ENCODE measurements at places on chromosomes 6 and 20.

DNA sequence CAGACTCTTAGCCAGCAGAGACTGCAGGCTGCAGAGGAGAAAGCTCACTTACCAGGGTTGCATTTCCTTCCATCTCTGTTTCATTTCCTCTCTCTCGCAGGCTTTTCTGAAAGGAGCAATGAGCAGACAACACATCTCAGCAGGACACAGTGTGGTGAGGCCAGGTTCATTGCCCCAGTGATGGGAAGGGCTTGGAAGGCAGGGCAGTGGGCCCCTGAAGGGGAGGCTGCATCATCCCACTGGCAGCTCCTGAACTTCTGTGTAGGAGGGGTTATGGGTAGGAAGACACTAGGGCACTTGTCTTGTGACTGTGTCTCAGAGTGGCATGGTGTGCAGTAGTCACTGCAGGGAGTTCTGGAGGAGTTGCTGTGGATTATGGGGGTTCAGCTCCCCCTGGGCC is 246.8 kb downstream of the QKI start:
- no peak for DNase-seq

GRCh38 chr20:61937146-61937962 is 128.3 kb downstream of the TAF4 start:
- no peak for DNase-seq

DNA sequence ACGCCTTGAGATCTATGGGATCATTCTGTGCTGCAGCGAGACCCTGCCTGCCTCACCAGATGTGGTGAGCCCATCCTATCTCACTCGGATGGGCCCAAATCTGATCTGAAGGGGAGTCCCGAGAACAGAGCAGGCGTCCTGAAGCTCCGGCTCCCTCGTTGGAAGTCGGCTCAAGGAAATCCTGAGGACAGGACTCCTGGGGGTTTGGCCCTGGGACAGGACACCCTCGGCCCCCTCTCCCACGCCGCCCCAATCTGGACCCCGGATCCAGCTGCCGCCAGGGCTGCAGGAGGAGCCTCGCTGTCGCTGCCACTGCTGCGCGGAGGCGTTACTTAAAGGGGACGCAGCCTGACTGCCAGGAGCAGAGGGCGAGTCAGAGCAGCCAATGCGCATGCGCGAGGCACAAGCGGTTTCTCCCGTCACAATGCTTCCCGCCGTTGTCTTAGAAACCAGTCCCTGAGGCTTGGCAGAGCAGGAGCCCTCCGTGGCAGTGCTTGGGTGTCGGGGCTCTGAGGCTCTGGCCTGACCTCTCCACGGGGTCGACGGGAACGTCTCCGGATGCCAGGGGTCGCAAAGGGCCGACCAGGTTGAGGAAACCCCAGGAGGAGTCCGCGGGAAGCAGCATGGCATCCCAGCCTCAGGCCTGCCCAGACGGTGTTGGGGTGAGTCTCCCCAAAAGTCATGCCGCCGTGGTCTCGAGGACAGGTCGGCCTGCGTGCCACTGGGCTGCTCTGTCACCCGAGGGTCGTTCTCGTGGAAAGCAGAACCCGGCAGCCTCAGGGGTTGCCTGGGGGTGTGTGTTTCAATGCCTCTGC is 1567.8 kb upstream of the DEFB115 start:
- no peak for DNase-seq

DNA sequence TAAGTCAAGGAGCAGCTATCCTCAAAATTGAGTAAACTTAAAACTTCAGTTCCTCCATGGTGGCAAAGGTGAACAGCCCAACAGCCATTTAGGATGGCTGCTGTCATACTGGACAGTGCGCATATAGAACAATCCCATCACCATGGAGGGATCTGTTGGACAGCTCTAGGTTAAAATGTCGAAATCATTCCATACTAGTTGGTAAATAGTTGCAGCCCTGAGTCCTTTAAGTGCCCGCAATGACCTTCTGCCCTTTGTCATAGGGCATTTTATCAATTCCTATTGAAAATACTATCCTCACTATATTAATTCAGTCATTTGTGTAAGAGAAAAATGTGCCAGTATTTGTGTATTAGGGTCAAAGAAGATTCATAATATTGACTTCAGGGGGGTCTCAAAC is 8.9 kb upstream of the ARMH2 start:
- no peak for DNase-seq

GRCh38 chr6:165920896-165921671 is 246.6 kb downstream of the TBXT start:
- no peak for DNase-seq

- no peak for DNase-seq
Measured at GRCh38 chr6:17429383-17430061, 36.1 kb downstream of the CAP2 start.

DNA sequence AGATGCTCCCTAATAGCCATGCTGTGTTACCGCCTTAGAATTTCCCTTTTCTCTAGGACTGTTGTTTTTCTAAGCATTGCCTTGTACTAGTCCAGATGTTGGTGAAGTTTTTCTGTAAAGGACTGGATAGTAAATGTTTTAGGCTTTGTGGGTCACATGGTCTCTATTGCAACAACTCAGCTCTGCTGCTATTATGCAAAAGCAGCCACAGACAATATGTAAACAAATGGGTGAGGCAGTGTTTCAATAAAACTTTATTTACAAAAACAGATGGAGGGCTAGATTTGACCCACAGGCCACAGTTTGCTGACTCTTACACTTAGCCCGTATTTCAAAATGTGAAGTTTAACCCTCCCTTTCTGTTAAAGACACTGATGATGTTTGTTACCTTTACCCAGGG is 207.6 kb upstream of the MYLIP start:
- DNase-seq: no peak

- DNase-seq: peak; percentile 38
Measured at GRCh38 chr6:149060300-149060984, 257.1 kb upstream of the TAB2 start.

DNA sequence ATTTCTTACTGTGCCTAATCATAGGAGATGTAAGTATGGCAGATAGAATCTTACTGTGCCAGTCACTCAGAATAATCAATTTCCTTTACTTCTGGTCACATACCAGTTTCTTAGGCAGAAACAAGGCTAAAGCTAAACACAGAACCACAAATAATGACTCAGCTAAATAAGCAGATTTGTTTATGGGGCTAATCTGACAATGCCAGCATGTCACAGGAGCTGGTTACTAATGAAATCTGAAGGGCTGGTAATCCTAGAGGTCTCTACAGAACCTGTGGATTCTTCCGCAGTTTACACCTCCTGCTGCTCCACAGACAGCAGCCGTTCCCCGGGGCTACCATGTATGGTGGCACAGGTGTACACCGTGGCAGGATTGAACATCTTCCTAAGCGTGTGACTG is 80.8 kb downstream of the LYRM4 start:
- DNase-seq: no peak

DNA sequence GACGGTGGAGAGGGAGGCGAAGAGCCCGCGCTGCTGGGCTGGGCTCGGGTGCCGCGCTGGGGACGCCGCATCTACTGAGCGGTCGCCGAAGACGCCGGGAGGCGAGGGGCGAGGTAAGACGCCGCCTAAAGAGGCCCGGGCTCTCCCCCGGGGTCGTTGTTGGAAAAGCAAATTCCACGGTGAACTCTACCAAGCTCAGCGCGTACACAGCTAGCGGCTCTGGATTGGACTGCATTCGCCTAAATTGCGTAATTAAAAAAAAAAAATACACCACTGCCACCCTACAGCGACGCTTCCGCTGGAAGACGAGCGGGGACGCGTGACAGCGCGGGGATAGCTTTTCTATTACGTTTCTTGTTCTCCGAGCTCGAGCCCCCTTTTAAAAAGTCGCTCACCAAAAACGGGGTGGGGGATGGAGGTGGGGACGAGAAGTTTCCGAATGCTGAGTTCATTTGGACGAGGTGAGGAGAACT is 92.0 kb upstream of the PRDM1 start:
- DNase-seq: peak; percentile 34

GRCh38 chr20:34355427-34355826 is 7.6 kb upstream of the ITCH start:
- DNase-seq: no peak

- no peak for DNase-seq
Measured at GRCh38 chr20:50584687-50585086, 74.5 kb downstream of the PTPN1 start.

- DNase-seq: no peak
Measured at GRCh38 chr6:161101517-161101916, 109.9 kb downstream of the MAP3K4 start.

GRCh38 chr6:43034190-43034525 is 12.7 kb downstream of the RRP36 start:
- no peak for DNase-seq

GRCh38 chr6:31339210-31339609 is 17.8 kb downstream of the HLA-B start:
- no peak for DNase-seq

- no peak for DNase-seq
Measured at GRCh38 chr6:31466466-31466865, 31.5 kb upstream of the MICB start.

DNA sequence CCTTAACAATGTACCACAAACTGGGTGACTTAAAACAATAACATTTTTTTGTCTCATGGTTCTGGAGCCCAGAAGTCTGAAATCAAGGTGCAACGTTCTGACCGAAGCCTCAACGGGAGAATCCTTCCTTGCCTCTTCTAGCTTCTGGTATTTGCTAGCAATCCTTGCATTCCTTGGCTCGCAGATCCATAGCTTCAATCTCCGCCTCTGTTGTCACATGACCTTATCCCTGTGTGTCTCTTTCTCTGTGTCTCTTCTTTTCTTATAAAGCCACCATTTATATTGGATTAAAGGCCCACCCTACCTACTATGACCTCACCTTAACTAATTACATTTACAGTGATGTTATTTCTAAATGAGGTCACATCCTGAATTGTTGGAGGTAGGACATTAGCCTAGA is 37.2 kb upstream of the DOK5 start:
- DNase-seq: no peak

- DNase-seq: no peak
Measured at GRCh38 chr6:8114956-8115355, 12.6 kb upstream of the EEF1E1 start.

- DNase-seq: no peak
Measured at GRCh38 chr20:25465243-25466135, 58.0 kb downstream of the GINS1 start.

- DNase-seq: no peak
Measured at GRCh38 chr20:44540834-44541233, 19.0 kb upstream of the SERINC3 start.

DNA sequence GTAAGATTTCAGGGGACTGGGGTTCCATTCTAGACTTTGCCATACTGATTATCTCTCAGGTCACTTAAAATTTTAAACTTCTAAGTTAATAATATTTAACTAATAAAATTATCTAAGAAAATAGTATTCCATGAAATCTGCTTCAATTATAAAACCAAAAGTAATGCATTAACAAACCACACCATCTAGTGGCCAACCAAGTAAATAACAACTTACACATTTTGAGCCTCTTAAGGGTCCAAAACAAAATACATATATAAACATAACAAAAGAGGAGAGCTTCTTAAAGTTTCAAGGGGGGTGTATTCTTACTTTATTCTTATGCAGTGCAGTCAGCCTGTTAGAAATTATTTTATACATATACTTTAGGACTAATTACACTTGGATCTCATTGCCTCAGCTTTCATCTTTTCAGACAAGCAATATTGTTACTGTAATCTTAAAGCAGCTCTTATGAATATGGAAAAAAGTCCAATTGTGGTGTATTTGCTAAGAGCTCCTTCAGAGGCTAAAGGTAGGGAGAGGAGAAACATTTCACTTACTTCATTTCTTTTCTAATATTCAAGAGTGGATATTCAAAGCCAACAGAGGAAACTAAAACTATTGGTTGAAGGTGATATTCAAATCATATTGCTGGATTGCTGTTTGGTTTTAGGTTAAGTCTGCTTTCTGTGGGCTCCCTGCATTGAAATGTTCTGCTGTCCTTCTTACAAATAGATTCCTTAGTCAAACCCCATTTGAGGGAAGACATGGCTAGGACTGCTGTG is 199.7 kb upstream of the SIM1 start:
- DNase-seq: peak; percentile 46

DNA sequence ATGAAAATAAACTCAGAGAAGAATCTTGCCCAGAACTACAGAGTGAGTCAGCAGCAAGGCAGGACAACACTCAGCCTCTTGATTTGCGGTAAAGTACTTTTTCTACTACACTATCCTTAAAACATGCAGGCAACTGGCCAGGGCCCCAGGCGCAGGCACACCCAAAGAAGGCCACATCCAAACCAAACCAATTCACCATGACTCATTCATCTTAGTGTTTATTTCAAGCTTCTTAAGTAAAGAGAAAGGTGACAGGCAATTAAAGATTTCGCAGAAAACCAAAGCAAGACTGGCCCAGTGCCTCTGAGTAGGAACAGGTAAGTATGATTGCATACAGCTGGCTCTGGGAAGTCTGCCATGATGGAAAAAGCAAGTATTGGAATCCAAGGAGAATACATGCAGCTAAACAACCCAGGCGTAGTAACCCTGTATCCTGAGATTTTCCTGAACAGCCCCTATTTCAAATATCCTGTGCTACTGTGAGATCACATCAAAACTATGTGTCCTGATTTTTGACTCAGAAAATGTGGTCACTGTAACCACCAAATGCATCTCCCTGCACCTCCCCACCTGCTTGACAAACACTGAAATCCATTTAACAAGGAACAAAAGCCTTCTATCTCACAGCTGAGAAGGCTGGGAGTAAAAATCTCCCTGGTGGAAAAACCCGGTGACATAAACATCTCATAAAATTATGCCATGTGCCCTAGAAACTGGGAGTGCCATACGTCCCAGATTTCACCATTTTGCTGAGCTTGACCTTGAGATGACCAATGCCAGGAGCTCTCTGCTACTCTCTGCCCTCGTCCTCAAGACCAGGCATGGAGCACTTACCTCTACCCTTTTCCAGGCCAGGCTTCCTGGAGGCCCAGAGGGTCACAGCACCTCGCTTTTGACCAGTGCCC is 12.4 kb downstream of the WFDC3 start:
- DNase-seq: no peak

GRCh38 chr20:2149507-2149906 is 47.9 kb downstream of the STK35 start:
- DNase-seq: no peak

DNA sequence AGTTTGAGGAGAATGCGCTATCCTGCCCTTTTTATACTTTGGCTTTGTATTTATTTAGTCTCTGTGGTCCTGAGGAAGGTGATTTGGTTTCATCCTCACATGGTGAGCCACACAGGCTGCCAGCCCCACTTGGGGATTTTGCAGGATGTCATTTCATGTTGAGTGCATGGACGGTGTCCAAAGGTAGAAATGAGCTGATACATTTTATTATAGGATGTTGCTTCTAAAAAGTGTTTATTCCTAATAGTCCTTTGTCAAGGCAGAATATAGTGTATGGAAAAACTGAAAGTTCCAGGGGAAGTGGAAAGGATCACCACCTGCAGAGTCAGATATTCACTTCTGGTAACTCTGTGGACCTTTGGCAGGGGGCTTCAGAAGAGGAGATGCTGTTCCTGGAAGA is 434.6 kb downstream of the CD109 start:
- DNase-seq: no peak

- DNase-seq: no peak
Measured at GRCh38 chr6:38137608-38138265, 318.2 kb downstream of the ZFAND3 start.

DNA sequence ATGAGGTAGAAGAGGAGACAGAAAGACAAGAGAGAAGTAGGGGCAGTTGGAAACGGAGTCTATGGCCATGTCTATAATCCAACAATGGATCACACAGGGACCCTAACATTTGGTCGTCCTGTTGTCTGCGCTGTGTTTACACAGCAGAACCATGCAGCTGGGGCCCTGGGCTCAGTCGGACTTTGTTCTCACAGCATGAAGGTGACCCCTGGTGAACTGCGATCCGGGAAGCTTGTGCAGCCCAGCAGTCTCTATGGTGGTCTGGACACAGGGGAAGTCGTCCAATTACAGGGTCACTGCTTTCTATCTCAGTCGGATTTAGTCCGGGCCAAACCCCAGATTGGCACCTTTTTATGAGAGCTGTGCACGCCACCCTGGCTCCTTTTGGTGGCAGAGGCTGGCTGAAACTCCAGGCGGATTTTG is 153.6 kb downstream of the FOXA2 start:
- no peak for DNase-seq
